ENCODE measurements at places on chromosomes 7 and 10.

DNA sequence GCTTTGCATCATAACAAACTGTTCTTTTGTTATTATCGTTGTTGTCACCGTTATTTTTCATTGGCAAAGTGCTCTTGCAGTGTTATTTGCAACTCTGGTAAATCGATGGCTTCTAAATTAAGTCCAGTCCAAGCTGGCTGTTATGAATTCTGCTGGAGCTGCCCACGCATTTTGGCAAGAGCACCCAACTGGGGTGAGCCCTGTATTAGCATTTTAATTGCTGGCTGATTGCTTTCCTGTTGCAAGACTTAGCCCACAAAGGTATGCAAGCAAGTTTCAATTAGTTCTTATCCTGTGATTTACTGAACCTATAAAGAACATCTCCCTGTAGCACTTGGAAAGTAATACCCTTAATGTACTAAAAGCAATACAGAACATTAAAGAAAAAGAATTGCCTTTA, 226.8 kb downstream of the ACTR3B start:
- no peak for DNase-seq

GRCh38 chr7:69946901-69947300, 348.6 kb downstream of the AUTS2 start:
- DNase-seq = no peak

- no peak for DNase-seq
Observed at GRCh38 chr7:100568176-100568895, 5.4 kb downstream of the SAP25 start.

DNA sequence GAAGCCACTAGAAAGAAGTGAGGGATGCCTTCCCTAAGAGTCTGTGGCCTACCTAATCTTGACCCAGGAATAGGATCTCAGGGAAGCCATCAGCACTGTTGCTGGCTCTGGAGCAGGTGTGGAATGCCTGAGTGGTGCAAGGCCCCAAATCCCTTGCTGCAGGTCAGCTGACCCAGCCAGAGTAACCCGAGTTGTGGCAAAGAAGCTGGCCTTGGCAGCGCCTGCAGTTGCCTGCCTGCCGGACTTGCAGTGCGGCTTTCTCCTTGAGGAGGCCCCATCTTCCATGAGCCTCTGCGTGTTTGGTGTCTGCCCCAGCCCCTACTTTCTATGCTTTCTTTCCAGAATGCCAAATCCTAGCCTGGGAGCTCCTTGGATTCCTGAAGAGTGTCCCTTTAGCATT, 5.8 kb downstream of the KIAA1217 start:
- no peak for DNase-seq

DNA sequence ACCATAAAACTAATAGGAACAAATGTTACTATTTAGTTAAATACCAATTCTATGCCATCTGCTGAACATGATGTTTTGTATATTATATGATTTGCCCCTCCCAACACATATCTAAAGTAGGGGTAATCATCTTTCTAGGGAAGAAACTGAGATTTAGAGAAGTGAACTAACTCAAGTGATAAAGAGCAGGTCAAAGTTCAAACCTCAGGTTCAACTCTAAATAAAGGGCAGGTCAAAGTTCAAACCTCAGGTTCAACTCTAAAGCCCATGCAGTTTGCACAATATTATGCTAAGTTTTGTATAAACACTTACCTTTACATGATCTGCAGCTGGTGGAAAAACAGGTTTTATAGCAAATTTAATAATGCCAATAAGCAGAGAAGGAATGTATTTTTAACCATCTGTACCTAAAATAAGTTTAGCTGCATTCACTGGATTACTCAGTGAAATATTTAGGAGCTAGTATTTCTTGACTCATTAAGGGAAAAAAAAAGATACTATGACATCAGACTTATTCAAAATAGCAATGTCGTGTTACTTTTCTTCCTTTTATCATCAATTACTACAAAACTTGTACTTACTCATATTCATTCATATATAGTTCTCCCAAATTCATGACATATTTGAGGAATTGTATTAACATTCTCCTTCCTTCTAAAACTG, 1194.3 kb upstream of the CELF2 start:
- peak; percentile 25 for DNase-seq

All from fibroblast of skin of right biceps (primary cell).